ENCODE measurements at places on chromosomes 7 and 10.

GRCh38 chr10:35913628-35914027 is 271.5 kb upstream of the FZD8 start:
- DNase-seq = no peak

- no peak for DNase-seq
Measured at GRCh38 chr10:113709221-113709838, 29.6 kb downstream of the CASP7 start.

- DNase-seq = no peak
Measured at GRCh38 chr7:27176524-27176845, 2.4 kb upstream of the HOXA10 start.

DNA sequence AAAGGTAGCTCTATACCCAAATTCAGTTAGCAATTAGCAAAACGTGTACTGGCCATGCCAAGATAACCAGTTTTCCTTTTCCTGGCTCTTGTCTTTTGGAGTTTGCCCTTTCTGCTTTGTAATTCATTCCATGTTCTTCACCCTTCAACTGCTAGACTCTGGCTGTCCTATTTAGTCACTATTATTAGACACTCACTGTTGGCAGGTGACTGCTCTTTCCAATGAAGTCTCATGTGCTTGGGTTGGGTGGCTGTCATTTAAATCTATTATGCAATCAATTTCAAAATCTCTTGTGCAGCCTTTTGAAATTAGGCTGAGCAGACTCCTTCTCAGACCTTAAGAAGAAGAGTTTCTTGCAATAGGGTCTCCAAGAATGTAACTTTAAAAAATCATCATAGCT is 266.5 kb downstream of the GPR158 start:
- DNase-seq = no peak

DNA sequence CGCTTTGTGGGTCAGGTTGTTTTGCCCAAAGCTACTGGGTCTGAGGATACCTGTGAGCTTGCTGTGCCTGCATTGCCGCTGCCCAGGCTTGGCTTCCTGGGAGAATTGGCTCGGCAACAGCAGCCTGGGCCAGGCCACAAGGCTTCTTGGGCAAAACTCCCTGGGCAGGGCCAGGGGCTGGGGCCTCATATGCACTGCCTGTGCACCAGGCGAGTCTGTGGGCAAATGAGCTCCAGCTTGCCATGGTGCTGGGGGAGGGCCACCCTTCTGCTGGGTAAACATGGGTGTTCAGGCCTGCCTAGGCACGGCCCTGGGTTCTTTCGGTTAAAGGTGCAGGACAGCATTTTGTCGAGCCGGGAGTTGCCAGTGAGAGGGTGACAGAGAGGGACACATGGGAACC is 19.4 kb downstream of the ZMIZ1 start:
- no peak for DNase-seq

DNA sequence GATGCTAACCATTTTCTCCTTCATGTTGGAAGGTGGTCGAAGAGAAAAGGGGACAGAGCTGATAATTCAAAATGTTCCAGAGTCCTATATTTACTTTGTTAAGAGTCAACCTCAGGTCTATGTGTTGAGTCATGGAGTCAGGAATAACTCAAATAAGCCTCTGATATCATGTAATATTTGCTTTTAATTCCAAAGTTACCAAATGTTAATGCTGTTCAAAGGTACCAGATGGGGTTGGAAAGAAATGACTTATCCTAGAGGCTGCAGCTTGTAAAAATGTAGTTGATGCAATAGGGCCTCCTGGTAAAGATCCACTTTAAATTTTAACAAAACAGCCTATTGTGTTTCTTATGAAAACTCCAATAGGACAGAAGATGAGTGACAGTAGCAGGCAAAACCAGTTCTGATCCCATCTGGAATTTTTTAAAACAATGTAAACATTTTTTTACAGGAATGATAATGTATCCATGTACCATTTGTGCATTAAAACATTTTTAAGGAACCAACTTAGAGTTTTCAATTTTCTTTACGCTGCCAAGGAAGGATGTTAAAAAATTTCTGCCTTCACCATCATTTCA is 218.2 kb downstream of the ANK3 start:
- no peak for DNase-seq

DNA sequence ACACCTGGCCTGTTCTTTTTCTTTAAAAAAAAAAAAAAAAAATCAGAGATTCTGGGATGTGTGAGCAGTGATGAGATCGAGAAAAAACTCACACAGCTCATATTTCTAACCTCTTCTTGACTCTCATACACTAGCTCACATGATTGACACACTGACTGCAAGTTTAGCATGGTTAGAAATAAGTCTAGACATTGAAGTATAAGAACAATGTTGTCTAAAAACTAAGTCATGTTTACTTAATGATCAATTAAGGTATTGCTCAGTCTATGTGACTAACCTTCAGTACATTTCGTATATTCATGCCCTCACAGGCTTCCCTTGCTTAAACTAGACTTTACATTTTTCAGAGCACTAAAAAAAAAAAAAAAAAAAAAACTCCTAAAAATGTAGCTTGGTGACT is 775.1 kb downstream of the GATA3 start:
- DNase-seq = no peak
